ENCODE measurements at places on chromosomes 3 and 15.

DNA sequence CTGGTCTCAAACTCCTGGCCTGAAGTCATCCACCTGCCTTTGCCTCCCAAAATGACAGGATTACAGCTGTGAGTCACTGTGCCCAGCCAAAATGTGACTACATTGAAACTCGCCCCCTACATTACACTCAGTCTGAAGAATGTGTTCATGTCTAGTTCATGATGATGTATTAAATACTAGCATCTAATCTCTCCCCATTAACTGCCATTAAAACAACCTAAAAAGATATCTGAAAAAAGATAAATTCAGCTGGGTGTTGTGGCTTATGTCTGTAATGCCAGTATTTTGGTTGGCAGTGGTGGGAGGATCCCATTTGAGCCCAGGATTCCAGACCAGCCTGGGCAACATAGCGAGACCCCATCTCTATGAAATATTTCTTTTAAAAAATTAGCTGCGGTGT lies 159.4 kb downstream of the PCCB start:
- no peak for DNase-seq

DNA sequence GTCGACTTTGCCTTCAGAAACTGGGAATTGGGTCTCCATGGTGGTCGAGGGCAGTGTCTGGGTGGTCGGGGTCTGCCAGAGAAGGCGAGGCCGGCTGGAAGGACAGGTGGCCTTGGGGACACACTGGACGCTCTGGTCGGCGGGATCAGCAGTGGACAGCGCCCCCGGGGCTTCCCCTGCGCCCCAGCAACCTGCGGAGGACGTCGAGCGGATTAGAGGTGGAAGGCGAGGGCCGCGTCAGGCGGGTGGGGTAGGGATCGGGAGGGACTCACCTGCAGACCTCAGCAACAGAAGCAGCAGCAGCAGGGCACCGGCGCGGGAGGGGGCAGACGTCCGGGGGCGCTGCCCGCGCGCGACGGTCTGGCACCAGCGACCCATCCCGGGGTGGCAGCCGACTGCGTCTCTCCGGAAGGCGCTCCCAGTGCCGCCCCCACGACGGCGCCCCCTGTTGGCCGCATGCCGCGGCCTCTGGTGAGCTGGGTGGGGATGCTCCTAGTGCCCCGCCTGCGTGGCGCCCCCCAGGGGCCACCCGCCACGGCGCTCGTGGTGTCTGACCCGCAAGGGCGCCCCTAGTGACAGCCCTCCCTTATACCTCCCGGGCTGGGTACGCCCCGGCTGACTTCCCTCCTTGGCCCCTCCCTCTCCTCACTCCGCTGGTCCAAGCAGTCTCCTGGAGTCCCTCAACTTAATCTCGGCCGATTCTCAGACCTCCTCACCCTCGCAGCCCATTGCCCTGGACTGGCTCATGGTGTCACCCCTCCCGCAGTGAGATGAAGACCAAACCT lies at the start of gene PRSS50:
TSS of gene PRSS50 (minus strand) at position 423 of the 785 bp plus-strand sequence. CDS start at position 378, 45 bp downstream.
- no peak for DNase-seq

GRCh38 chr15:101560722-101561583 lies 71.4 kb upstream of the PCSK6 start:
- no peak for DNase-seq

GRCh38 chr15:100895721-100896120 lies 16.1 kb downstream of the ALDH1A3 start:
- no peak for DNase-seq

DNA sequence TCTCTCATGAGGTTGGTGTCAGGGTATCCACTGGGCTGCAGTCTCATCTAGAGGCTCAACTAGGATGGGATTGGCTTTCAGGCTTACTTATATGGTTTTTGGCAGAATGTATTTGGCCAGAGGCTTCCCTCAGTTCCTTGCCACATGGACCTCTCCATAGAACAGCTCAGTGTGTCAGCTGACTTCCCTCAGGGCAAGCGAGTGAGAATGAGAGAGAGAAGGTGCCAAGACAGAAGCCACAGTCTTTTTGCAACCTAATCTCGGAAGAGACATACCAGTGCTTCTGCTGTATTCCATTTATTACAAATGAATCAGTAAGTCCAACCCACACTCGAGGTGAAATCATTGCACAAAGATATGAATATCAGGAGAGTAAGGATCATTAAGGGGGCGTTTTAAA lies 129.2 kb downstream of the CCNL1 start:
- DNase-seq: no peak

Data from activated CD4-positive, alpha-beta T cell treated with anti-CD3 and anti-CD28 coated beads for 1 hour (primary cell).